Subcutaneous preadipocyte (primary cell): ENCODE measurements at places on chromosomes 3 and 15. TPM values are rescaled to one million over a fixed set of nuclear protein-coding genes. Genes with fewer than 3 reads are reported as not detected.

KBTBD8 gene
- total RNA-seq: 0.73 and 3.1 TPM in 2 replicates

PRSS50 gene
- total RNA-seq: not detected in 2 replicates

TUSC7 gene
- total RNA-seq: not detected in 2 replicates

PTPRG gene
- 70.9 and 96.6 TPM in 2 replicates for total RNA-seq

CPNE4 gene
- 0.20 TPM in 1 of 2 replicates, not detected in the other for total RNA-seq

ZNF774 gene
- 0.73 and 0.98 TPM in 2 replicates for total RNA-seq

ECE2 gene
- total RNA-seq: not detected in 2 replicates

CYP1A1 gene
- total RNA-seq: under 0.01 and 0.37 TPM in 2 replicates

RETNLB gene
- total RNA-seq: not detected in 2 replicates

IQCF5 gene
- total RNA-seq: not detected in 2 replicates

IGSF11 gene
- total RNA-seq: under 0.01 TPM in 1 of 2 replicates, not detected in the other

LRRC31 gene
- total RNA-seq: not detected in 2 replicates

PDIA5 gene
- total RNA-seq: 32.0 and 37.5 TPM in 2 replicates

STAG1 gene
- 32.0 and 40.1 TPM in 2 replicates for total RNA-seq

ADIPOQ gene
- not detected in 2 replicates for total RNA-seq

ISY1 gene
- 22.8 and 31.5 TPM in 2 replicates for total RNA-seq

TM4SF1 gene
- total RNA-seq: 442 and 577 TPM in 2 replicates

ELP6 gene
- total RNA-seq: 25.0 and 29.9 TPM in 2 replicates

AHSG gene
- total RNA-seq: not detected in 2 replicates
